ENCODE measurements at places on chromosomes 7 and 10.
A peak's percentile ranks its signal among the peaks of the same experiment; 100 is the strongest.

DNA sequence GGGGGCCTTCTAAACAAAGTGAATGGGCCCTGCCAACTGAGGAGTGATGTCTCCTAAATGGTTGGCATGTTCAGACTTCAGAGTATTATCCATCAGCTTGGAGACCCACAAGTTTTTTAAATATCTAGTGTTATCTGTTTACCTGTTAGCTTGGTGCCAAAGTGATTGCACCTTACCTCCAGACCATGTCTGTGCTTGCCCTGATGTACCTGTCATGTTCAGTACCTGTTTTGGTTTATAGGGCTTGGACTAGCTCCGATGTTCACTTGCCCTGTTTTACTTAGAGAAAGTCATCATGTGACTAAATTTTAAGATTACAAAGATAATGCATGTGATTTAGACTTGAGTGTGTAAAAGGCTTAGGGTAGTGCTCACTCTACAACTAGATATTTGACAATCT lies 67.7 kb downstream of the CNNM2 start:
- no peak for DNase-seq

DNA sequence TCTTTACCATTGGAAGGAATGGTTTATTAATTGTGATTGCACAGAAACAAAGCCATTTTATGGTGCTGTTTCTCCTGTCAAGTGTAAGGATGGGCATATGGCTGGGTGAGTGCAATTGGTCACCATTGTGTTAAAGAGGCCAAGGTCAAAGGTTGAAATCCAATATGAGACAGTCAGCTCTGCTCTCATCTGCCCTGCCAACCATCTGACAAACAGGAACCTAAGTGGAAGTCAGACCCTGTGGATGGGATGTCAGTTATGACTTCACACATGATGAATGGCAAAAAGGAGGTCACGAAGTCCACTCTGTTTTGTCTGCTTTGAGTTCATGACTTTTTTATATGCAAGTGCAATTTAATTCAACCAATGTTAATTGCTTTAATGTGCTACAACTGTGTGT lies 172.7 kb upstream of the TMEM229A start:
- DNase-seq = no peak

- DNase-seq = no peak
Measured at GRCh38 chr7:104206841-104207240, 972 bp downstream of the ORC5 start.

DNA sequence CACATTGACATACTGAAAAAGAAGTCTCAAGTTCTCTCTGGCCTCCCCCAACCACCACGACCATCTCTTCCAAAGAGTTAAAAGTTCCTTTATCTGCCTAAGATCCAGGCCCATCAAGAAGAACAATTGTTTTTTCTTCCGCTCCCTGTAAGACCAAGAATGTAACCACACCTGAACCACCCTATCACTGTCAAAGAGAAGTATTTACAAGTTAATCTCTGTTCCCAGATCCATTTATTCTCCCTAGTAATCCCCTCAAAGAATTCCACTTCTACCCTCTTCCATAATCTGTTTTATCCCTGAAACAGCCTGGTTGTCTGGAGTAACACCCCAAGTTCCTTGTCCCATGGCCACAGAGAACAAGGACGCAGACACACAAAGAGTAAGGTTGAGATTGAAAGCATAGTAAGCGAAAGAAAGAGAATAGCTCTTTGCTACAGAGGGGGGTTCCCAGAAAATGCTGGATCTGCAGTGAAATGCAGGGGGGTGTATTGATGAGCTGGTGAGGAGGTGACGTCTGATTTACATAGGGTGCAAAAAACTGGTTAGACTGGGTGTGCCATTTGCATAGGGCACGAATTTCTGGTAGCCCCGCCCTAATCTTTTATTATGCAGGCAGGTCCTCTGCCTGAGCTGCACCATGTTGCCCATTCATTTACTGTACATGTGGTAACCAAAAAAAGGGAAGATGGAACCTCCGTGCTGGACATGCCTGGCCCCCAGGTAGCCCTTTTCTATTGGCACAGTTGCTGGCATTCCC lies 122.0 kb downstream of the SKIDA1 start:
- no peak for DNase-seq

- no peak for DNase-seq
Measured at GRCh38 chr10:71729161-71729636, 9.6 kb upstream of the C10orf105 start.

DNA sequence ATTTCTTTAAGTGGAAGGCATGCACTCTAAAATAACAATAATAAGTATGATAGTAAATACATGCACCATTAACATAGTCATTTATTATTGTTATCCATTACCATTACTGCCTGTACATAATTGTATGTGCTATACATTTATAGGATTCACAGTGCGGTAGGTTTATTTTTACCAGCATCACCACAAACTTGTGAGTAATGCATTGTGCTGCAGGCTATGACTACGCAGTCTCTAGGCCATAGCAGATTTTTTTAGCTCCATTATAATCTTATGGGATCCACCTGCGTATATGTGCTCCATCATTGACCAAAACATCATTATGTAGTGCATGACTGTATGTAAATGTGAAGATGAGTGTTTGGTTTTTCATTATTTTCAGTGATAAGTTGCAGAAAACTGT lies 160.0 kb downstream of the LRRC4 start:
- no peak for DNase-seq

DNA sequence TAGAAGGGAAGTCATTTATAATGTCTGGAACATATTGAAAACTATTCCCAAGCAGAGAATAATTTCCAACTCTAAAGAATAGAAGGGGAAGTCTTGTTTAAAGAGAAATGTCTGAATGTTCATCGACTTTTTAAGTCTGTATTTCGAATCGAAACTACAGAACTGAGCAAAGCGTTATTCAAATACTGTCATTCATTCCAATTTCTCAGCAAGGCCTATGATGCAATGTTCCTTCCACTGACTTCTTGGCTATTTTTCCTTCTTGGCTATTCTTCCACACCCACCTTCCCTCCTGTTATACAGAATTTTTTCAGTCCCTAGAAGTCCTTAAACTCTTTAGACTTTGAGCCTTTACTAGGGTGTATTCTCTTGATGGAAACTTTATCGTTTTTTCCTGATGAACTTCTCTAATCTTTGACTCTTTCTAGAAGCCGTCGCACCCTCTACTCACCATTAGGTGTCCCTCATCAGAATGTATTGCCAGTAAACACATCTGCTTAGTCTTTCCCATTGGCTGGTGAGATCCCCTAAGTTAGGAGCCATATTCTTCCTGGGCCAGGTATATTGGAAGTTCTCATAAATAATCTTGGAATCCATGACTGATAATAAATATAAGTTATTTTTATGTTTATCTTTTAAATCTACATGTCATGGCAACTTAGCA lies 235.7 kb upstream of the CCDC6 start:
- DNase-seq = no peak

GRCh38 chr10:17512341-17513001 lies 58.1 kb upstream of the ST8SIA6 start:
- DNase-seq = peak; percentile 84

GRCh38 chr7:15236952-15237351 lies 324.9 kb downstream of the AGMO start:
- no peak for DNase-seq

DNA sequence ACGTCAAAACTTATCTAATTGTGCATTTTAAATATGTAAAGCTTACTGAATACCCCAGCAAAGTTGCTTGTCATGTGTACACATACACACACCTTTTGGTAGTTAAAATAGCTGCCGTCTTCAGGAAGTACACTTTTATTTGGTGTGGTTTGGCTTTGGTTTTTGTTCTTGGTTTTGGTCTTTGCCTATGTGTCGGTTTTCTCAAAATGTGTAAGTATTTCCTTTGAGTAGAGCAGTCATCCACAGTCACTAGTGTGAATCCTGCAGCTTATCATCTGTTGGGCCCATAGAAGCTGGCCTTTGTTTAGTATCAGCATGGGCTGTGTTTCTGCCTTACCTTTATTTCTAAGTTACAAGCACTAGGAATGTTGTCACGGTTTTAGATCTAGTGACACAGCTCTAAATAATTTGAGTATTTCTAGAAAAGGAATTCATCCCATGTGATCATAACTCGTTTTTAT lies 35.3 kb downstream of the NET1 start:
- DNase-seq = no peak

DNA sequence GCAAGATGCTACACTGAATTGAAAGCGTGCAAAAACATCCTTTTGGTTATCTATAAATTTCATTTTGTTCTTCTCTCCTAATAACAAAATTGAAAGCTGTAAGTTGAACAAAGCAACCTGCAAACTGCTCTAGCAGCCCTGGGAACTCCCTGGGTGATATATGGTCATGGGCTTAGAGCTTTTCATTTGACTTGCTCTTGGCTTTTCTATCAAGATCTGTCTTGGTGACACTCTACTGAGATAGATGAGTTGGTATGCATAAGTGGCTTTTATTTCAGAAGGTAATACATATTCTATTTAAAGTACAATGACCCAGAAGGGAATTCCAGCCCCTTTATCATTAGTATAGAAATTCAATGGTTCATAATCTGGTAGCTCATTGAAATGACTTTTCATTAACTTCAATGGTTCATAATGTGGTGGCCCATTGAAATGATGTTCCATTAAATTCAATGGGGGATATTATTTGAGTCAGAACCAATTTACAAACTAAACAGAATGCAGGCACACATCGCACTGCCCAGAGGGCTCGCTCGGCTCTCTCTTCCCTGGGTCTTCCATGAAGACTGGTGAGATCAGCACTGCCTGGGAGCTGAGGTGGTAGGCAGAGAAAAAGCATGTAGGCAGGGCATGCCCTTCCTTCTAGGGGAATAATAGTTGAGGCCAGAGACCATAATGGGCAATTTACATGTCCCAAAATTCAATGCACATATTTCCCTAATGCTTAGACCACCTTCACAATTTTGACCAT lies 10.1 kb upstream of the KCNMA1 start:
- no peak for DNase-seq

DNA sequence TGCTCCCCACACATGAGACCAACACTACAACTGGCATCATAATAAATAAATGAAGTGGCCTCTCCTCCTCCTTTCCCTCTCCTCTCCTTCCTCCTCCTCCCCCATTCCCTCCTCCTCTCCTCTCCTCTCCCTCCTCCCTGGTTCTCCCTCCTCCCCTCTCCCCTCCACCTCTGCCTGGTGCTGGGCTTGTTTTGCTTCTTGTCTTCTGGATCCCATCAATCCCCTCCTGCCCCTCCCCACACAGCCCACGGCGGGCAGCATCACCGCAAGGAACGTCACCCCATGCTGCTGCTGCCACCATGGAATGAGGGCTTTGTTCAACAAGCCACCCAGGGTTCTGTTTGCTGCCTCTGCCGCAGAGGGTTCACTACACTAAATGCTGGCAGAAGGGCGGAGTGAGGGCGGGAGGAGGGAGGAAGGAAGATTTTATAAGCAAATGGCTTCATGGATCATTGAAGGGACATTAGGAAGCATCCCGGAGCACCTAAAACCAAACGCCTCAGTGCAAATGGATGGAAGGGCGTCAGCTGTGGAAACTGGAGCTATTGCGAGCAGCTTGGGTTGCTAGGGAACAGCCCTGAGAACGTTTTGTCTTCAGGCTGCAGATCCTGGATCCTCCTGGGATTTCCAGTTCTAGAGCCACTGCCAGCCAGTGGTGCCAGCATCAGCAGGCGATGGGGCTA lies 379.7 kb upstream of the ZMIZ1 start:
- no peak for DNase-seq

DNA sequence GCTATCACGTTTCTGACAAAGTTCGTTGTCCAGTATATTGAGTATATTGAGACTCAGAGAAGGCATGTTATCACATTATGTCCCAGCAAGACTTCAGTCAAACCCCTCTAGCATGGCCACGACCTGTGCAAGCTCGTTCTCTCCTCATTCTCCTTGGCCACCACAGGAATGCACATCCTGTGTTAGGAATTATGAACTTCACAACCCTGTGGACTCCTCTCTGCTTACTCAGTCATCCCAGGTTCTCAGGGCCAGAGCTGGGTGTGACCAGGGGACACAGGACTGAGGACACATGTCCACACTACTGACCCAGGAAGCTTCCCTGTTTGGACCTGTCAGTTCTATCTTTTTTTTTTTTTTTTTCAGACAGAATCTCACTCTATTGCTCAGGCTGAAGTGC lies 4.4 kb downstream of the SH2D4B start:
- no peak for DNase-seq

- no peak for DNase-seq
Measured at GRCh38 chr10:104268405-104268712, 625 bp upstream of the GSTO2 start.

DNA sequence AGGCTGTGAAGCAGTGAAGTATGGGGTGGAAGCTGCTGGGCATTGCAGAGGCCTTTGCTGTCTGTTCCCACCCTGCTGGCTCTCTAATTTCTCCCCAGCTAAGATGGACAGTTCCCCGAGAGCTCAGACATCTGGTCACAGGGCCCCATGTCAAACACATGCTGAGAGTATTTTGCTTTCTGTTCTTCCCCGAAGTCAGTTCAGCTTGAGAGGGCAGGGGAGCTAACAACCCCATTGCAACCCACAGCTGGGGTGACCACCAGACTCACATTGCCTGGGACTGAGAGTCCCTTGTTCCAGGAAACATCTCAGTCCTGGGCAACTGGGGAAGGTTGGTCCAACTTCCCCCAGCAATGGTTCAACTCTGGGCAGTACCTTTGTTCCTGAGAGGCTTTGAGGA lies 52.8 kb downstream of the ABCA13 start:
- DNase-seq = no peak

DNA sequence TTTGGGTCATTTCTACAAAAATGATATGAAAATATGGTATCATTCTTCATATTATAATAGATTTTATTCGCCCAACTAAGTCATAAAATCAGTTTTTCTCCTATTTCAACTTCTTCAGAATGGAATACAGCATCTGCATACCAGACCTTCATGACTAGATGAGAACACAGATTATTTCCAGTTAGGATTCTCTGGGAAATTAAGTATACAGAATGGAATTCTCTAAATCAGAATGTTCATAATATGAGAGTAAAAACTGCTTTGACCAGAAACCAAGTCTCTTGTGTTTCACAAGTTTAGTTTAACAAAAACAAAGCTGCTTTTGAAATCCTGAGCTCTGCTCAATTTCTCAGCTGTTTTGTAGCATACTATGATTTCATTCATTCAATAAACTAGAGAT lies 160.3 kb upstream of the SEMA3A start:
- DNase-seq = no peak

GRCh38 chr7:36613031-36613614 lies 111.2 kb downstream of the AOAH start:
- no peak for DNase-seq

GRCh38 chr10:29542723-29543122 lies 92.0 kb downstream of the SVIL start:
- no peak for DNase-seq

GRCh38 chr10:1268831-1269230 lies 212.6 kb downstream of the WDR37 start:
- DNase-seq = no peak

Measured in HS-27A (cell line).